ENCODE measurements at places on chromosomes 11 and 22.

- no peak for DNase-seq
These were observed 48.0 kb downstream of the SCUBE1 start for GRCh38 chr22:43295173-43295572.

GRCh38 chr11:128508770-128509510, 78.4 kb downstream of the ETS1 start:
- no peak for DNase-seq

DNA sequence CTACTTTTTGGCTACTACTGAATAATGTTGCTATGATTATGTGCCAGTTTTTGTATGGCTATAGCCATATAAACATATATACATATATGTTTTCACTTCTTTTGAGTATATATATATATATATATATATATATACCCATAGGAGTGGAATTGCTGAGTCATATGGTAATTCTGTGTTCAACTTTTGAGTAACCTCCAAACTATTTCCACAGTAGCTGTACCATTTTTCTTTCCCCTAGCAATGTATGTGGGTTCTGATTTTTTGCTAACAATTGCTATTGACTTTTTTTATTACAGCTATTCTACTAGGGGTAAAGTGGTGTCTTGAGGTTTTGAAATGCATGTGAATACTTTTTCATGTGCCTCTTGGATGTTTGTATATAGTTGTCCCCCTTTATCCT, 30.4 kb downstream of the CBL start:
- no peak for DNase-seq

GRCh38 chr22:19709063-19709769, 5.1 kb upstream of the SEPTIN5 start:
- no peak for DNase-seq

- no peak for DNase-seq
These were observed 717 bp downstream of the OSM start for GRCh38 chr22:30265823-30266444.

DNA sequence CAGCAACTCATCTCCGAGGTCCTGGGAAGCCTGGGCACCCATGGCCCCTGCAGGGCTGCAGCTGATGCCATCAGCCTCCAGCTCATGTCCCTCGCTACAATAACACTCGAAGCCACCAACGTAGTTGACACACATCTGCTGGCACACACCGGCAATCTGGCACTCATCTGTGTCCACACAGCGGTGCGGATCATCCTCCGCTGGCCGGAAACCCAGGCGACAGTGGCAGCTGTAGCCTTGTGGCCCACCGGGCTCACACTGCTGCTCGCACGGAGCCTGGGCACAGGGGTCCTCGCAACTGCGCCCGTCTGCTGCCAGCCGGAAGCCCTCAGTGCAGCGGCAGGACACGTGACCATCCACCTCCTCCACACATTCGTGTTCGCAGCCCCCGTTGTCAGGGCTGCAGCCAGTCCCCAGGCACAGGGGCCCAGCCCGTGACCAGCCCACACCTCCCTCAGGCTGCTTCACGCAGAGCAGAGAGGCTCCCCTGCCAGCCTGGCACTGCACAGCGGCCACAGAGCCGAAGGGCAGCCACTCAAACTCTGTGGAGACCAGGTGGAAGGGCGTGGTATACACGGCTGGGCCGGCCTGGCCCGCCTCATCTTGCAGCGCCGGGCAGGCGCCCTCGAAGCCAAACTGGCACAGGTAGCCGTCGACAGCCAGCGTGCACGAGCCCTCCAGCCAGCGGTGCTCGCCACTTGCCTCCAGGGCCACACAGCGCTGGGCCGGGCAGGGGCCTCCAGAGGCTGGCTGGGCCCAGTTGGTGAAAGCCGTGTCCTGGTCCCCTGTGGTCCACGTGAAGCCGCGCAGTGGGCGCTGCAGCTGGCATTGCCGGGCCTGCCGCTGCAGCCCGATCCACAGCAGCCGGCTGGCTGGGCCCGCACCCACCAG, 678 bp downstream of the CD248 start:
- no peak for DNase-seq

- DNase-seq, result peak; percentile 88
These were observed 1.4 kb upstream of the GGA1 start for GRCh38 chr22:37607010-37607934.

DNA sequence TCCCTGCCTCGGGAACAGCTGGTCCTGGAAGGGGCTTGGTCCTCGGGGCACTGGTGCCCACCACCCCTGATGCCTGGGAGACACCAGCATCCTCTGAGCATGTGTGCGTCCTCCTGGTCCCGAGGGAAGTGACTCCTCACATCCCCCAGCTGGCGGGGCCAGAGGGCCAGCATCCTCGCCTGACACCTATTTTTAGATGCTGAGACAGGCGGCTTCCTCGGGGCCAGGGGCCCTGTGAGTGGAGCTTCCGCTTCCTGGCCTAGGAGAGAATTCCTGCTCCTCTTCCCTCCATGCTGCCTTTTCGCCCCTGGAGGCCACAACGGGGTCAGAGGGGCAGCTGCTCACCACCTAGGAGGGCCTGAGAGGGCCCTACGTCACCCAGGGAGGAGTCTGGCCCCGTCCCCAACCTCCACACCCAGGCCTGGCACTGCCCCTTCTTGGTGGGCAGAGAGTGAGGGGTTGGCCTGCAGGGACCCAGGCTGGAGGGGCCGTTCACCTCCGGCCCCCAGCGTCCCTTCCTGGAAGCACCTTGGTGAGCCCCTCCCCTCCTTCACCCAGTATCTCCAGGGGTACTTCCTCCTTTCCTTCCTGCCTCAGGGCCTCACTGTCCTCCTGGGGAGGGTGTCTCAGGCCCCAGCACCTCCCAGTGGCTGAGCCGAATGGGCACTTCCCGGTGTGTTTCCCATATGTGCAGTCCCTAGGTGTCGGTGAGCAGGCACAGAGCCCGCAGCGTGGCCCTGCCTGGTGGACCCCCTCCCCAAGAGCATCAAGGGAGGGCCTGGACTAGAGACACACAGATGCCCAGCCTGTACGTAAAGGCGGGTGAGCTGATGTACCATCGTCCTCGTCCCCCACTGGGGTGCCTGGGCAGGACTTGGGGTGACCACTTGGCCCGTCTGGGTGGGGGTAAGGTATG, 6.1 kb downstream of the CD81 start:
- DNase-seq, result no peak

DNA sequence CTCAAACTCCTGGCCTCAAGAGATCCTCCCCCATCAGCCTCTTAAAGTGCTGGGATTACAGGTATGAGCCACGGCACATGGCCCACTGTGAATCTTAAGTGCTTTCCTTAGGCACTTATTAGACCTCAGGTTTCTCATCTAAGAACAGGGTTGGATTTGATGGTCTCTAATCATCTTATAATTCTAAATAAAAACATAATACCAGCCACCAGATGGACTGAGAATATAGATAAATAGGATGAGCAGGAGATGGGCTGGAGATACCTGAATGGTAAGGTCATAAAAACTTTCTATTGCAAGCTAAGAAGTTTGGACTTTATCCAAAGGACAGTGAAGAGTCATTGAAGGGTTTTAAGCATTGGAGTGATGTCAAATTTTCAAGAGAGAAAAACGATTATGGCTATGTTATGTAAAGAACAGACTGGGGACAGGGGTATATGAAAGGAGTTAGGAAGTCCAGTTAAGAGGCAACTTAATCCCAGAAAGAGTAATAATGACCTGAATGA, 85.2 kb downstream of the RELT start:
- no peak for DNase-seq

GRCh38 chr22:50027639-50028537, 15.3 kb upstream of the IL17REL start:
- no peak for DNase-seq

DNA sequence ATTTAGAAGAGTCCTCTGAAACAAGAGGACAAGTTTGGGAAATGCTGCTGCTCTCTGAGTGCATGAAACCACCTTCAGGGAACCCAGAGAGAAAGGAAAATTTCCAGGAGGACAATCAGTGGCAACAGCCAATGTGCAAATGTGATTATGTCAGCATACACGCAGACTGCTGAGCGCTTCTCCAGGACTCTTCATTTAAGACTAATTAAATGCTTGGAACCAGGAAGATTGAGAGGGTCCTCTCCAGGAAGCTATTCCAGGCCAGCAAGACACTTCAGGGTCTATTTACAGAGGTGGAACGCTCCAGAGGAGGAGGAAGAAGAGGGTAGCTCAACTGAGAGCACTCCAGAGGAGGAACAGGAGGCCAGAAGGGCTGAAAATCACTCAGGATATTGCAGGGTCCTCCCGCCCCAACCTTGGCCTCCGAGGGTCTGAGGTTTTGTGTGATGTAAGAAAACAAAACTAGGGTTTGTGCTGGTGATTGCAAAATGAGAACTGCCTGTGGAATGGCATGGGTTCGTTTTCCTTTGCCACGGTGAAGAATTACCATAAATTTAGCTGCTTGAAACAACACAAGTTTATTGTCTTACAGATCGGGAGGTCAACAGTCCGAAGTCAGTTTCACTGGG, 14.1 kb upstream of the HTR3A start:
- no peak for DNase-seq

DNA sequence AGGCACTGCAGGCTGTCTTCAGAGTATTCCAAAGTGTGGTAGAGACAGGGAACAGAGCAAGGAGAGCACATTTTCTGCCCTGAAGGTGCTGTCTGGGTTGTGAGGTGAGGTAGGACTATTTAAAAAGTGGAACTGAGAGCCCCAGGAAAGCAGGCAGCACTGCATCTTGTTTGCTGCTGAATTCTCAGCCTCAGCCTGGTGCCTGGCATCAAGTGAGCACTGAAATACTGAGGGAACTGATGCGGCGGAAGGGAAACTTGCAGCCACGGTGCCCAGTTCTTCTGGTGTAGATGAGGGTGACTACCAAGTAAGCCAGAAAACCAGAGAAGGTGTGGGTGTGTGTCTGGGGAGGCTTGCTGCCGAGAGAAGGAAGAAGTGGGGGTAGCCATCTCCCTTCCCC, 59.5 kb downstream of the TNRC6B start:
- no peak for DNase-seq

DNA sequence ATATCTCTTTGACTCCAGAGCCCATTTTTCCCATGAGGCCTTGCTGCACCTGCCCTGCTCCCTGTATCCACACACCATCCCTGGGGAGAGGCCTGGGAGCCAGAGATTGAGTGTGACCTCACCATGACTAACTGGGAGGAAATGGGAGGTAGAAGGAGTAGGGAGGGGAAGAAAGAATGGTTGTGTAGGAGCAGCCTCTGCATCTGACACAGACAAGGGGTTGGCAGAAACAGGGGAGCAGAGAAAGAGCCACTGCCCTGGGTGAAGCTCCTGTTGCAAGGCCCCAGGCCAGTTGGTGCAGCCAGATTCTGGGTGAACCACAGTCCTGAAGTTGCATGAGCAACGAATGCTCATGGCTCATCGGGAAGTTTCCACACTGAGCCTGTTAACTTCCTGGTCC, 32.4 kb downstream of the POU2F3 start:
- DNase-seq, result no peak

- DNase-seq, result no peak
These were observed 15.6 kb downstream of the ARFGAP3 start for GRCh38 chr22:42841444-42841843.

GRCh38 chr11:92531065-92531739, 306.6 kb downstream of the FAT3 start:
- no peak for DNase-seq

DNA sequence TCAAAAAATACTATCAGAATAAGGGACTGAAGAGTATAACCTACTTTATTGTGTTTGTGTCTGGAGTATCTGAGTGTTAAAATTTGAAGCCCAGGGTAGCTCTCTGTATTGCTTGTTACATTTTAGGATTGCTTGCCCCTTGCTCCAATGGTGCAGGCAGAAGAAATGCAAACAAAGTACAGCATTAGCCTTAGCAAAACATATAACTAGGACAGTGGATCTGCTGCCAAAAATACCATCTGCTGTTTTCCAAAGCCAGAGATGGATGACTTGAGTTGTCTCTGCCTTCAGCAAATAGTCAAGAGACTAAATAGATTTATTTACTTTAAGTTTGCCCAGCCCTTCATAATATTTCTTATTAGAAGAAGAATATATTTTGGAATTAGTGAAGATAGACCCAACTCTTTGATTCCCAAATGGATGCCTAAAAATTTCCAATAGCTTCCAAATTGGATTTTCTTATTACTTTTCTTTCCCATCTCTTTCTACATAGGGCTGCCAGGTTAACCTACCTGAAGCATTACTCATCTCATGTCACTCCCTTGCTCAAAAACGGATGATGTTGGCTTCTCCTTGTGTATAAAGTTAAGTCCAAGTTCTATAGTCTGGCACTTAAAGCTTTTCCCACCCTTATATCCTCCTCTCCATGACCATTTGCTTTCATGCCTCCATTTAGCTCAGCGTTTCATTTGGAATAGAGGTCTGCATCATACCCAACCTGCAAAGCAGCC, 66.3 kb downstream of the LDLRAD3 start:
- no peak for DNase-seq

DNA sequence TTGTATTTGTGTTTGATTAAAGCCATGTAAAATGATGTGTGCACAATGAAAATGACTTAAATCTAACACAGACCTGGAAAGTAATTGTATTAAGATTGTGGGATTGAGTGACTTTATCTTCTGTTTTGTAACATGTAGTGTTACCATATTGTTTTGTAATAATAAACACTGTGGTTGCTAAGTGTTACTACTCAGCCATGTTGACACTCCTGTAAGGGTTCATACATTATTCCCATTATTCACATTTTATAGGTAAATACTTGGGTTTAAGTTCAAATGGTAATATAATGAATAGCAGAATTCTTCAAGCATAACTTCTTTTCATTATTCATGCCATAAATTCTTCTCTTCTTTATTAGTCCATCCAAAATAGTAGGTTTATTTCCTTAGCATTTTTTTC, 69.0 kb downstream of the ZC3H12C start:
- no peak for DNase-seq

GRCh38 chr11:70772950-70773349, 374.6 kb downstream of the CTTN start:
- DNase-seq, result no peak

- no peak for DNase-seq
These were observed 12.9 kb downstream of the MPEG1 start for GRCh38 chr11:59199546-59200422.

- DNase-seq, result no peak
These were observed 573.9 kb upstream of the KIRREL3 start for GRCh38 chr11:127574478-127574877.

DNA sequence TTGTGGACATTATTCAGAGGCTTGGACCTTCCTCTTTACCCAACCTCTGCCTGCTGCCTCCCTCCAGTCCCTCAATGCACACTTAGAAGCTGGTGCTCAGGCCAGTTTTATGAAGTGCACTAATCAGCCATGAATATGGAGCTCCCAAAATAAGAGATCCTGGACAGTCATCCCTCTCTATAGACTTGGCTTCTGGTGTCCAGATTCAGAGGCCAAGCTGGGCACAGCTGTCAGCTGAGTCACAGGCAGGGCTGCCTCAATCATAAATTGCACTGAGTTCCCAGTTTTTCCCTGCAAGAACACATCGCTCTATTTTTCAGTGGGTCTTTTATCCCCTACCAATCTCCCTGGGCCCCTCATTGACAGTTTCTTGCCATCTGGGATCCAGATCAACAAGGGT, 161.7 kb upstream of the CADM1 start:
- no peak for DNase-seq

DNA sequence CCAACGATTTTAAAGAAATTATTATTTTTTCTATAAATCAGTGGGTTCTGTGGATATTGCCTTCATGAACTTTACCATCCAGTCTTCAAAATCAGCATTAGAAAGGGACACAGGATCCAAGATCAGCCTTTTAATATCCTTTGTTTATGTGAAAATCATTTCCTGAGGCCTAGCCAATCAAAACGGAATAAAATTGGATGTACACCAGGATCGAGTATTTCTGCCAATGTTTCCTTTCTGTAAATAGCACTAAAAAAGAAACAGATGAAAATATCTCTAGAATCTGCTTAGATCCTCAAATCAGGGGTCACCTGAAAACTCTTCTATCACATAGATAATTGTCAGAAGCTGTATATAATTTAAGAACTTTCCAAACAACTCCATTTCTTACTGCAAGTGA, 1598.5 kb downstream of the LRRC4C start:
- no peak for DNase-seq

Data from HEK293T (cell line).